Nephron progenitor cell (in vitro differentiated cells): ENCODE measurements at places on chromosomes 1 and 21.

- H3K4me1 ChIP-seq: peaks cover 54% of the 10 kb centered on the region
- no peaks in the 10 kb centered on the region for H3K36me3 ChIP-seq
- H3K27me3 ChIP-seq: peaks cover 8% of the 10 kb centered on the region
- peak within 1 kb of the TSS; percentile 81 for H3K4me3 ChIP-seq
Observed at GRCh38 chr1:16921391-16922185, at the start of gene CROCC. Gene CROCC, plus strand, starts transcription at chr1:16921931. Its CDS starts 88 bp downstream, at chr1:16922019.

- no peak overlapping the region for H3K27ac ChIP-seq
- peaks cover 7% of the 10 kb centered on the region for H3K27me3 ChIP-seq
- H3K4me1 ChIP-seq: peaks cover 6% of the 10 kb centered on the region
- no peak for DNase-seq
- H3K4me3 ChIP-seq: no peak overlapping the region
- H3K36me3 ChIP-seq: no peaks in the 10 kb centered on the region
Observed at GRCh38 chr1:177432897-177433296, 262.1 kb downstream of the BRINP2 start.

DNA sequence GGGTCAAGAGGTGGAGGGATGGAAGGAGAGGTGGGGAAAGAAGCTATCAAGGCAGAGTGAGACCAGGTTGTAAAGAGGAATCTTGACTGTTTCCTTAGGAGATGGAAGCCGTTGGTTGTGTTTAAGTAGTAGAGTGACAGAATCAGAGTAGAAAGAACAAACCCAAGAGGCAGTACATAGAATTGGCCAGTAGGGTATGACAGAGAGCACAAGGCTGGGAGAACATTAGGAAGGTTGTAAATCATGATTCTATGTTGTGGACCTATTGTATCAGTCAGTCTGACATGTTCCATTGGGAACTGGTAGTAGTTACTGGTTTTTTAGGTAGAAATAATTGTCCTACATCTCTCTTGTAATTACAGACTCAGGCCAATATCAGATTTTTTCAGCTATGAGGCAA lies 486.9 kb upstream of the USP24 start:
- H3K27ac ChIP-seq: no peak overlapping the region
- peaks cover 12% of the 10 kb centered on the region for H3K36me3 ChIP-seq
- H3K4me3 ChIP-seq: no peak overlapping the region
- DNase-seq: no peak
- peaks cover 59% of the 10 kb centered on the region for H3K4me1 ChIP-seq
- peaks cover 11% of the 10 kb centered on the region for H3K27me3 ChIP-seq

GRCh38 chr1:107547363-107548155 lies 406.7 kb downstream of the NTNG1 start:
- H3K4me3 ChIP-seq: no peak overlapping the region
- no peak overlapping the region for H3K27ac ChIP-seq
- no peaks in the 10 kb centered on the region for H3K27me3 ChIP-seq
- H3K4me1 ChIP-seq: peaks cover 4% of the 10 kb centered on the region
- no peaks in the 10 kb centered on the region for H3K36me3 ChIP-seq

DNA sequence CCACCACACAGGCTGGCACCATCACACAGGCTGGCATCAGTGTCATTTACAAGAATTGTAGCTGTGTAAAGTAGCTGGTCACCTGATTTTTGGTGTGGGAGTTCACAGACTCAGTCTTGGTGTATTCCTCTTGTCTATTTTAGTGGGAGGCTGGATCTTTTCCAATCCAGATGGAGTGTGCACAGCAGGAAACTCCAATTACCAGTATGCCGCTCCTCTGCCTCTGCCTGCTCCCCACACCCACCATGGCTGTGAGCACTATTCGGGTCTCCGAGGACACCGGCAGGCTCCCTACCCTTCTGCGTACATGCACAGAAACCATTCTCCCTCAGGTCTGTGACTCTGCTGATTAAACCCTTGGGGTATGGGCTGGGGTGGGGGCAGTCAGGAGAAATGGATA lies 24.2 kb downstream of the TBX19 start:
- peaks cover 3% of the 10 kb centered on the region for H3K27me3 ChIP-seq
- DNase-seq: no peak
- H3K27ac ChIP-seq: no peak overlapping the region
- no peaks in the 10 kb centered on the region for H3K36me3 ChIP-seq

DNA sequence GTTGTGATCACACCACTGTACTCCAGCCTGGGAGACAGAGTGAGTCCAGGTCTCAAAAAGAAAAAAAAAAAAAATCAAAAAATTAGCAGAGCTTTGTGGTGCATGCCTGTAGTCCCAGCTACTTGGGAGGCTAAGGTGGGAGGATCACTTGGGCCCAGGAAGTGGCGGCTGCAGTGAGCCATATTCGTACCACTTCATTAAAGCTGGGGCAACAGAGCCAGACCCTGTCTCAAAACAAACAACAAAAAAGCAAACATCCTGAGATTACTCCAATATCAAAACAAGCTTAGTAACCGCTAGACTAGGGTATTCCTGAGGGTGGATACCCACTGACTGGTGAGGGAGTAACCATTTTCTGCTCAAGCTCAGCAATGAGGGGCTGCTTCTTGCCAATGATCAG lies 12.9 kb upstream of the THRAP3 start:
- no peak overlapping the region for H3K27ac ChIP-seq
- peaks cover 15% of the 10 kb centered on the region for H3K4me1 ChIP-seq
- H3K27me3 ChIP-seq: peaks cover 8% of the 10 kb centered on the region
- H3K4me3 ChIP-seq: no peak overlapping the region
- H3K36me3 ChIP-seq: no peaks in the 10 kb centered on the region

GRCh38 chr1:247246325-247247115 lies 9.4 kb upstream of the VN1R5 start:
- H3K36me3 ChIP-seq: no peaks in the 10 kb centered on the region
- no peaks in the 10 kb centered on the region for H3K4me1 ChIP-seq
- no peak overlapping the region for H3K27ac ChIP-seq
- DNase-seq: no peak
- no peaks in the 10 kb centered on the region for H3K27me3 ChIP-seq
